ENCODE measurements at places on chromosomes 12 and 14.

DNA sequence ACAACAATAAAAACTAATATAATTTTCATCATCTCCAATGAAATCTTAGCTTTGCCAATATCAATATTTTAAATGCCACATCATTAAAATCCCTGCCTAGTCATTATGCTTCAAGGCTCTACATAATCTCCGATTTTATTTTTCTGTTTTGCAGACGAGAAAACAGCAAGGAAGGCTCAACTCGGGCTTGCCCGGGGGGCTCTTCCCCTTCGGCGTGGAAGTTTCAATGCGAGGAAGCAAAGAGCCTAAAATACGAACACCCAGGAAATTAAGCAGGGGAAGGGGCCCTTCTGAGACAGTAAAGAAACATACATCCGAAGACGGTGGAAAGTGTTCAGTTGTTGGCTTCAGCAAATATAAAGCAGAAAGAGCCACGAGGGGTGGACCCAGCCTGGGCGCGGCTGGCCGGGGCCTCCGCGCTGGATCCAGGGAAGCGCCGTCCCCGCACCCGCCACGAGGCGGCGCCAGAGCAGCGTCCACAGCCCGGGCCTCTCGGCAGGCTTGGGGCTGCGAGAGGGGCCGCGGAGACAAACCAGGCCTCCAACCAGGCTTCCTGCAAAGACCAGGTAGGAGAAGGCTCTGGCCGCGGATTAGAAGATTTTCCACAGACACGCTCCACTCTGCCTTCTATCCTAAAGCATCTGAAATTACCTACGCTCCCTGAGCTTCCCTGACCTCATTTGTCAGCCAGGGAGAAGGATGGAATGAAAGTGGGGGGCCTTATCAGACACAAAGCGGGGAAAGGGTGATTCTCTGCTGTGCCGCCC is 77.2 kb downstream of the SERPINA3 start:
- DNase-seq, result peak; percentile 68

- no peak for DNase-seq
These were observed 30.6 kb downstream of the ITPK1 start for GRCh38 chr14:93084866-93085857.

DNA sequence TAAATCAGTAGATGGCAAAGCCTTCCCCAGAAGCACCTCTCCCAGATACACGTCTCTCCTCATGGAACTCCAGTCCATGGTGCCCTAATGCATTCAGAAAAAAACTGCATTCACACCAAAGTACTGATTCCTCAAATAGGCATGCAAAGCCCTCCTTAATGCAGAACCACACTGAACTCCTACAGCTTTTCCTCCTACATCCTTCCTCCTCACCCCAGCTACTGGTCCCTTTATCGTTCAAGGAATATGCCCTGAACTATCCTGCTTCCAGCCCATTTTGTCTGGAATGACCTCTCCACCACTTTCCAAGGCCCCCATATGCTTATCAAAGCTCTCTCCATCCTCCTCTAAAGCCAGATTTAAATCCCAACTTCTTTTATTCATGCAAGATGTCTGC is 21.3 kb downstream of the SMUG1 start:
- no peak for DNase-seq

- DNase-seq, result no peak
These were observed 898.4 kb downstream of the SLC16A7 start for GRCh38 chr12:60494244-60494643.

DNA sequence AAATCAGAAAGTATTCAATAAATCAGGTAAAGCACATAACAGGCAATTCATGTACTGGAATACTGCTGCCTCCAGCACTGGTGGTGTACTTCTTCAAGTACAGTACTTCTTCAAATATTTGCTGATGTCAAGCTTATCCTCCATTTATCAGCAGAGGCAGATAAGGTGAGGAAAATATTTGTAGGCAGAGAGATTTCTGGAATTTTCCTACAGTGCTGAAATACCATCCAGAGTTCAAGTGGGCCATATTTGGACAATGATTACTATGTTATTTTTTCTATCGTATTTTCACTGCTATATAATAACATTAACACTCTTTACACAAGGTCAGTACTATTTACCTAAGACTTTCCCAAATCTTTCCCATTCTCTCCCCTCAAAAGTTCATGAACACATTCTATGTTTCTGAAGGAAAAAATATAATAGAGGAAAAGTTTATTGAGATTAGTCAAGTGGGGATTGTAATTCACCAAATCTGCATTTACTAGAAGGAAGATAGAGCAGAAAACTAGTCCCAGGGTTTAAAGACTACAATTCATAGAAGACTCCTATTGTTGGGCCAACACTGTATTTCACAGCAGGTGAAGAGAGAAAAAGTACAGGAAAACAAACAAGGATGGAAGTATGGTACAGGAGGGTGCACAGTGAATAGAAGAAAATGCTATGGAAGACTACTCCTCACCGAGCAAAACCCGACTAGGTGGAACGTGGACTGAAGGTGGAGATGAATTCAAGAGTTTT is 141.1 kb downstream of the PAWR start:
- DNase-seq, result no peak

- no peak for DNase-seq
These were observed 260.1 kb upstream of the OR4E1 start for GRCh38 chr14:21933681-21934080.

DNA sequence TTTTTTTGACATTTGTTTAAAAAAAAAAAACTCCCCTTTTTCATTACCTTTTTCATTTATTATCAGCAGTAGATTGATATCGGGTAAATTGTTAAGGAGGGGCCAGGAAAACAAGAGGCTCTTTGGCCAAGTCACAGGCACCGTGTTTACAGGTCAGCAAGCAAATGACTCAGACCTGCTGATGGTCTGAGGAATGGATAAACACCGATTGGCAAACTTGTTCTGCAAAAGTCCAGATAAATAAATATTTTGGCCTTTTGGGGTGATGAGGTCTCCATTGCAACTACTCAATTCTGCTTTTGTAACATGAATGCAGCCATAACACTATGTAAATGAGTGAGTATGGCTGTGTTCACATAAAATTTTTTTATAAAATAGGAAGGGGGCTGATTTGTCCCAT is 94.0 kb downstream of the RPS29 start:
- peak; percentile 25 for DNase-seq

DNA sequence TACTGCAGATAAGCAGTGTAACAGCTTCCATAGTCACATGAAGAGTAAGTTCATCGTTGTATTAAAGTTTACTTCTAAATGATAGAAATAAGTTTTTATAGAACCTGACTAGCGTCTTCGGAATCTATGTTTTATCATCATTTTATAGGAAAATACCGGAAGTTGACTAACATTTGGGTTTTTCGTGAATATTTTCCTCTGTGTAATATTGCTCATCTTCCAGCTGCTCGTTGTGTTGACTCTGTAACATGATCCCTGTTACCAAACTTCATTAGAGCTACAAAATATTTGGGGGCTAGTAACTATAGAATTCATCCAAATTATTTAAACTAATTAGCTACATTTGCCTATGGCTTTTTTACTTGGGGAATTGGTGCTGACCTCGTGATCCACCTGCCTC is 37.2 kb downstream of the DDX51 start:
- no peak for DNase-seq

GRCh38 chr12:110067531-110067930 is 19.2 kb upstream of the C12orf76 start:
- DNase-seq, result no peak

GRCh38 chr12:46266869-46267574 is 1.8 kb downstream of the SLC38A1 start:
- peak; percentile 55 for DNase-seq

GRCh38 chr14:36998686-36999085 is 173.7 kb downstream of the SLC25A21 start:
- DNase-seq, result no peak

- DNase-seq, result no peak
These were observed 53.5 kb downstream of the IRF2BPL start for GRCh38 chr14:76975051-76975450.

GRCh38 chr14:43308421-43309110 is 1198.5 kb downstream of the FSCB start:
- no peak for DNase-seq

DNA sequence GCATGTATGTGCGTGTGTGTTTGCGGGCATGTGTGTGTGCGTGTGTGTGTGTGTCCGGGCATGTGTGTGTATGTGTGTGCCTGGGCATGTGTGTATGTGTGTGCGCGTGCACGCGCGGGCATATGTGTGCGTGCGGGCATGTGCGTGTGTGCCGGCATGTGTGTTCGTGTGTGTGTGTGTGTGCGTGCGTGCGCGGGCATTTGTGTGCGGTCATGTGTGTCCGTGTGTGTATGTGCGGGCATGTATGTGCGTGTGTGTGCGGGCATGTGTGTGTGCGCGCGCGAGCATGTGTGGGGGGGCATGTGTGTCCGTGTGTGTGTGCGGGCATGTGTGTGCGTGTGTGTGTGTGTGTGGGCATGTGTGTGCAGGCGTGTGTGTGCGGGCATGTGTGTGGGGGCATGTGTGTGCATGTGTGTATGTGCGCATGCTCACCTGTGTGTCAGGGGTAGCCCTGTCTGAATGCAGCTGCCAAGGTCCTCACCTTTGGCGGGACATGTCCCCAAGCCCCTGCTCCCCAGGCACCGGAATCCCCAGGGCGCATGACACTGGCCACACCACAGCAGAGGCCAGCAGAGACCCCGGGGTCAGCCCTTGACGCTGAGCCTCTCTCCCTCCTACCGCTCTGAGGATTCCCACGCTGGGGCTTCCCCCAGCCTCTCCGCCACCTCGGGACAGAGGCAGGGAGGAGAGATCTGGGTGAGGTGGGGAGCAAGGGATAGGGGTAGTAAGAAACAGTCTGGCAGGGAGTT is 109.5 kb upstream of the NCOR2 start:
- no peak for DNase-seq

GRCh38 chr14:54564071-54564867 is 2.7 kb upstream of the SAMD4A start:
- DNase-seq, result no peak

- DNase-seq, result no peak
These were observed 145.9 kb downstream of the NRXN3 start for GRCh38 chr14:78316052-78316451.

- DNase-seq, result no peak
These were observed 501.6 kb downstream of the VRK1 start for GRCh38 chr14:97298736-97299135.

DNA sequence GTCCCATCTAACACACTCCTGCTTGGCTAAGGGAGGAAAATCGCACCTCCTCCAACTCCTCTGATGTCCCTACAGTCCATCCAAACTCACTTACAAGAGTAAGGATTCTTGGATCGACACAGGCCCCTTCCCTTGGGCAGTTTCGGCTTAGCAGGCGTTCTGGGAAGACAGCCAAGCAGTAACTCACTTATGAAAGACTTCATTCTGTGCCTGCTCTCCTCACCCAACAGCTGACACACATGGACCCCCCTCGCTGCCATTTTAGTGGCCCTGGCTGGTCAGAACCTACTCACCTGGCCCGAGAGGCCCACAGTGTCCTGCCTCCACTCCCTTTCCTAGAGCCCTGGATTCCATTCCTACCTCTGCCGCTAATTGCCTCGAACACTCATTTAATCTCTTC is 52.3 kb upstream of the BCL2L14 start:
- no peak for DNase-seq

- DNase-seq, result no peak
These were observed 58.7 kb upstream of the C14orf180 start for GRCh38 chr14:104520620-104521410.

GRCh38 chr12:12990700-12991468 is 9.2 kb downstream of the HEBP1 start:
- no peak for DNase-seq

DNA sequence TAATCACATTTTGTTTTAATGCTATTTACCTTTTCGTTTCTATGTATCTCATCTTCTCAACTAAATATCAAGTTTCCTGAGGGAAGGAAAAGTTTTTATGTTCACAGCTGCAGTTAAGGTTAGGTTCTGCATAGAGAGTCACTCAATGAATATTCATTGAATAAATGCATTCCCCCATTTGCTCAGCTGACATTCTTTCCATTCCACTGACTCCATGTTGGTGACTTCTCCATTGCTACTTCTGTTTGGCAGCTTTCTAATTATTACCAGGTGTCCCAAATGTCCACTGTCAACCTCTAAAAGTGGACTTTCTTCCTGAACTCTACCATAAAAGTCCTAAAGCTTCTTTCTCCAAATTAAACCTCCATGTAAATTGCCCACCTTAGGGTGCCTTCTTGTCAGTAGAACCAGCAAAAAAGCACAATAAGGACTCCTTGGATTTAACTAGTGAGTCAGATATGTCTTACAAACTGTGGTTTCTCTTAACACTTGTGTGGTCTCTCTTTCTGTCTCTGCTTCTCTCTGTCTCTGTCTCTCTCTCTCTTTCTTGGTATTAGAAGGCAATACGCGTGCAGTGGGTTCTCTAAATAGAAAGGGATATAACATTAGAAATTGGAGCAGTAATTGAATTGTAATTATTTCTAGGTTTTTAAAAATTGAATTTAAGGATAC is 85.9 kb downstream of the TMEM117 start:
- DNase-seq, result no peak

- no peak for DNase-seq
These were observed 43.5 kb downstream of the VEZT start for GRCh38 chr12:95261109-95261508.

GRCh38 chr14:94542111-94542810 is 19.0 kb upstream of the SERPINA4 start:
- DNase-seq, result no peak

DNA sequence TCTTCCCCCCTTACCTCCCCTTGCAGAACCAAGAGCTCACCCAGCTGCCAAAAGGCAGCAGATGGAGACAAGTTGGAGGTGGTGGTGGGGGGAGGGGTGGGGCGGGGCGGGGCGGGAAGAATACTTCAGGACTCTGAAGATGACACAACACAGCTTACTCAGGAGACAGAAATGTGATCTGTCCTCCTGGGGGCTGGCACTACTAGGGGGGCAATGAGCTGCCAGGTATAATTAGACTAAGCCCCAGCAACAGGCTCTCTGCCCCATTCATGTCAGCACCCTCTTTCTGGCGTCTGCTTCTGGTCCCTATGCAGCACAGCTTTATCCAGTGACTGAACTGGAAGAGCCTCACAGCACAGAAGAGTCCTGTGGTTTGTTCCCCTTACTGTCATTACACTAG is 407.0 kb downstream of the MED13L start:
- DNase-seq, result no peak

DNA sequence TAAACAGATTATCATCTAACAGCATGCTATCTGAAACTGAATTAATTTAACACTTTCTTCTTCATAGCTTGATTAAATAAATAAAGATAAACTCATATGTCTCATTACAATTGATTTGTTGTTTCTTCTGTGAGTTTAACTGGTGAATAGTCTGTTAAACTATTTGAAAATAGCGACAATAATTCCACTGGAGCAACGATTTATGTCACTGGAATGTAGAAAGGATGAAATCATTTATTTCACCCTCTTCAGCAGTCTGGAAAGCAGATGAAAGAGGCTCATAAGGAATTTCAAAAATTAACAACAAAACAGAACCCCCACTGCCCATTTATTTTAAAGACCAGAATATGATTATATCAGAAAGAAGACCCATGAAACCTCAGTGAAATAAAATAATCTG is 1165.1 kb upstream of the USP15 start:
- DNase-seq, result no peak

DNA sequence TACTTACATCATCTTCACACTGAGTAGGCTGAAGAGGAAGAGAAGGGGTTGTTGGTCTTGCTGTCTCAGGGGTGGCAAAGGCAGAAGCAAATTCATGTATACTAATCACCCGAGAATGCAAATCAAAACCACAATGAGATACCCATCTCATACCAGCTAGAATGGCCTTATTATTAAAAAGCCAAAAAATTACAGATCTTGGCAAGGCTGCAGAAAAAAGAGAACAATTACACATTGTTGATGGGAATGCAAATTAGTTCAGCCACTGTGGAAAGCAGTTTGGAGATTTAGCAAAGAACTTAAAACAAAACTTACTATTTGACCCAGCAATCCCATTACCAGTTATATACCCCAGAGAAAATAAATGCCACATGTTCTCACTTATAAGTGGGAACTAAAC is 154.9 kb downstream of the SEC23A start:
- no peak for DNase-seq
